Thymus (tissue), 14 donors: ENCODE measurements at places on chromosomes 4 and X. TPM values are rescaled to one million over a fixed set of nuclear protein-coding genes. Genes with fewer than 3 reads are reported as not detected.

DNA sequence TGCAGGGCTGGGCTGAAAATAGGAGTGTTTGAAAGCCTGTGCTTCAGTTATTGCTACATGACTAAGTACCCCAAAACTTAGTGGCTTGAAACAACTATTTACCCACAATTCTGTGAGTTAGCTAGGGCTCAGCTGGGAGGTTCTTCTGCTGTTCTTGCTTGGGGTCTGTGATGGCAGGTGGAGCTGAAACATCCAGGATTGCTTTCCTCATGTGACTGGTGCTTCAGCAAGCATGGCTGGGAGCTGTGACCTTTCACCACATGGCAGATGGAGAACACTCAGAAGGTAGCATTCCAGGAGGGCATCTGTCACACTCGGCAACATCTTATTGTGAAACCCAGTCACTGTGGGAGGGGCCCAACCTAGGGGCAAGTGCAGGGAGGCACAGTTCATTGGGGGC lies 57.0 kb upstream of the TBC1D14 start:
- DNase-seq = no peak

GRCh38 chr4:37002625-37003024 lies 241.9 kb upstream of the NWD2 start:
- DNase-seq = no peak

GRCh38 chr4:80263541-80264351 lies 2.7 kb upstream of the FGF5 start:
- DNase-seq = no peak

DNA sequence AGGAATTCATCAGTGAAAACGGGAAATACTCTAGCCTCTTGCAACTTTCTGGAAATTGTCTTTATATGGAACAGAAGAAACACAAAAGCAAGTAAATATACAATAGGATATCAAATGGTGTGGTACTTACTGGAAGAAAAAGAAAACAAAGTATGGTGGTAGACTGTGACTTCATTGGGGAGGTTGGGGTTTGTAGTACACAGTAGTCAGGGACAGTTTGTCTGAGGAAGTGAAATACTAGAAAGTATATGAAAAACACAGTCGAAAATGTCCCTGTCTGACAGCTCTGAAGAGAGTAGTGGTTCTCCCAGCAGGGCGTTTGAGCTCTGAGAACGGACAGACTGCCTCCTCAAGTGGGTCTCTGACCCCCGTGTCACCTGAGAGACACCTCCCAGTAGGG lies 390.0 kb upstream of the NWD2 start:
- DNase-seq = no peak

DNA sequence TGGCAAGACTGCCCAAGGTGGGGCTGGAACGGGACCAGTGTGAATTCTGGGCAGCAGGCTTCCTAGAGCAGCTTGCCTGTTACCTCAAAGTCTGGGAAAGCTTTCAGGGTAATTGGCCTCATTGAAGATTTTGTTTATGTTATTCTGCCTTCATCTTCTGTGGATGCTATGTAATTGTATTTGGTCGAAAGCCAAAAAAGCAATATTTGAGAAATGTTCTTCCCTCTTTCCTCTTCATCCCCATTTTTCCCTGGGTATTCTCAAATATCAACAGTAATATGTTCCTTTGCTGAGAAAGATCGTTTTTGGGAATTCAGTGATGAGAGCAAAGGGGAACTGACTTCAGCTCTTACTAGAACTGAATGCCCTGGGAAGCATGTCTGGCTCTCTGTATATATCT lies 12.9 kb downstream of the TMEM131L start:
- no peak for DNase-seq

GRCh38 chrX:31099536-31100090 lies 27.8 kb upstream of the FTHL17 start:
- DNase-seq = no peak

GRCh38 chr4:145939441-145939750 lies 773 bp upstream of the ZNF827 start:
- DNase-seq = no peak

DNA sequence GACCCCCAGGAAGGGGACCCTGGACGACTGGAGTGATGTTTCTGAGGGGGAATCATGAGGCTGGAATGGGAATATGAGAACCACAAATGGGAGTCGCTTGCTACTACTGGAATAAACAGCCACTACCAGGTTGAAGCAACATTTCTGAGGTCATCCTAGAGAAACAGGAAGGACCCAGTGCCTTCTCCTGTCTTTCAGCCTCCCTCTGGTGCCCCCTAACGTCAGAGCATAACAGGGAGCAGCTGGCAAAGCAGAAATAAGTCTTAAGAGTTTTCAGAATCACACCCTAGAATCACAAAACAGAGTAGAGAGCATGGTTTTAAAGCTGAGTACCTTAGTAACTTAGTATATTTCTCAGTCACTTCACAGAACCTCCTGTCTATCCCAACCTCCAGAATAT lies 347.8 kb upstream of the PITX2 start:
- no peak for DNase-seq

GRCh38 chr4:16124232-16124631 lies 40.4 kb upstream of the PROM1 start:
- DNase-seq = no peak

- DNase-seq = no peak
Measured at GRCh38 chrX:71609095-71609750, 9.1 kb downstream of the CXCR3 start.

DNA sequence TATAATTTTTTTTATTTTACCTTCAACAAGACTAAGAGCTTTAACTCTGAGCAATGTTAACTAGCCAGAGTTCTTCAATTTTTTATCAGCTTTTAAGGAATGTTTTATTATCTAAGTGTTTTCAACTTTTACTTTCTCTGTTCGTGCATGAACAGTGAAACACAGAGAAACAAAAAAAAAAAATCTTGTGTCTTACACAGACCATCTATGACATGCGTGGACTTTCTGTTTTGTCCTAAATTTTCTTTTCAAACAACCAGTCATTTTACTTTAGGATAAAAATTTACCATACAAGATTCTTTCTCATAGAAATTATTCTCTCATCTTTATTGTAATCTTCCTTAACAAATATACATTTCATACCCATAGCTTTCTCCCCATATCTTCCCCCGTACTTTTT lies 731.9 kb upstream of the PCDH10 start:
- no peak for DNase-seq

GRCh38 chr4:170827562-170828274 lies 738.0 kb upstream of the AADAT start:
- DNase-seq = no peak

DNA sequence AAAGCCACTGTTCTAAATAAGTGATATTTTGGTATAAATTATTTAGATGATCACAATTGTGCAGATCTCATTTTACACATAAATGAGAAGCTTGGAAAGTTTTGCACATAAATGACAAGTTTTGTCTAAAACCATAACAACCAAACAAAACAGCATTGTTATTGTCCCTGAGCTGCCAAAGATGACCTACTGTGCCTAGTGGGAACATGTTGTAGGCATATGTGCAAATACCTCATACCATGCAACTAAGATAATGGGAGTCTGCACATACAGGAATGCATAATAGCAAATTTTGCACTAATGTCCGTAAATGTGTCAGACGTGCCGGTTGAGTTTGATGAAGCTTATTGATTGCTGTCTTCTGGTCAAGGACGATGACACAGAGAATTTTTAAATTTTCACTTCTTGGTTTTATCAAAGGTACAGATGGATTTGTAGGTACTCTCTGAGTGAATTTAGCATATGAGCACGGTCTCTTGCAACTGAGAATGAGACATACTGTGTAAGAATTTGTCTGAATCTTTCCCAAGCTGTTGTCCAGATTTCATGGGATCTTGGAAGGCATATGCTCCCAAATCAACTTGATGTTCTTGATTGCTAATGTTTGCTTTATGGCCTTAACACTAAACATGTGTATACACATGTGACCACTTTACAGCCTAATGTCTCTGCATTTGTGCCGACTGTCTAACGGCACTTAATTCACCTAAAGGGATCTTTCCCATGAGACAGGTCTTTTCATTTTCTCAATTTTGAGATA lies 1133.5 kb downstream of the FAT4 start:
- no peak for DNase-seq

DNA sequence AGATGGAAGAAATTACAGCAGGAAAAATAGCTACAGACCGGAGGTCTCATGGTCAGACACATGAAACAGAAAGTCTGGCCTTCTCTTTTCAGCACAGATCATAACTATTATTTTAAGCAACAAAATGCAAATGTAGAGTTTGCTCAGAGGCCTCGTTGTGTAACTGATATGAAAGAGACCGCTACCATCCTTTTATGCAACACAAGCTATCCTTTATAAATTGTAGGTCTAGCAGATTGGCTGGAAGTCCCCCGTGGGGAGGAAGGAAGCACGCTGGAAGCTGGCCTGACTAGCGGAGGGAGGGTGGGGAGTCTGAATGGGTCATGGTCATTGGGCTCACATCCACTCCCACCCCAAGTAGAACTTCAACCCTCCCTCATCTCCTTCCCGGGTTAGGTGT lies 27.7 kb downstream of the DMP1 start:
- no peak for DNase-seq

DNA sequence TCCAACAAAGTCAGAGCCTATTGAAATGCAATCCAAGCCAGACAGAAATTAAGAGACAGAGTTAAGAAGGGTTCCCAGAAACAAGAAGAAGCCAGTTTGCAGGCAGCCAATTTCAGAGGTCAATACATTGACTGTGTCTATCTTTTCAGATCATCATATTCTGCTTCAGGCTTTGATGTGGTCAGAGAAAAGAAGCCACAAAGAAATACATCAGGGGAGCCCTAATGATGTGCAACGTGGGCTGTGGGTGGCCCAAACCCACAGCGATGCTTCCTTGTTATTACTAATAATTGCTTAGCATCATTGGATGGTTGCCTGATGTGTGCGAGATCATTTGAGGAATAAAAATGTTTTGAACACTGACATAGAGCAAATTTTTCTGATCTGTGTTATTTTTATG lies 99.0 kb upstream of the DUSP21 start:
- no peak for DNase-seq

GRCh38 chr4:137861682-137862081 lies 329.4 kb upstream of the PCDH18 start:
- no peak for DNase-seq

- DNase-seq = no peak
Measured at GRCh38 chr4:10647846-10648245, 36.7 kb downstream of the CLNK start.

Gene FAM156A
- 8.7 TPM for total RNA-seq

Gene ZMAT1
- 5.1 TPM for total RNA-seq

Gene SPANXA1
- 0.09 TPM for total RNA-seq

Gene CLIC2
- 17.5 TPM for total RNA-seq

Gene BBS7
- 13.4 TPM for total RNA-seq

Gene KLB
- total RNA-seq = 0.05 TPM

Gene HERC5
- 19.3 TPM for total RNA-seq

Gene VEGFD
- 0.05 TPM for total RNA-seq

Gene SRPK3
- total RNA-seq = 0.61 TPM

Gene CTAG2
- total RNA-seq = not detected

Gene HELT
- total RNA-seq = not detected
